ENCODE measurements at places on chromosomes 7 and 10.

DNA sequence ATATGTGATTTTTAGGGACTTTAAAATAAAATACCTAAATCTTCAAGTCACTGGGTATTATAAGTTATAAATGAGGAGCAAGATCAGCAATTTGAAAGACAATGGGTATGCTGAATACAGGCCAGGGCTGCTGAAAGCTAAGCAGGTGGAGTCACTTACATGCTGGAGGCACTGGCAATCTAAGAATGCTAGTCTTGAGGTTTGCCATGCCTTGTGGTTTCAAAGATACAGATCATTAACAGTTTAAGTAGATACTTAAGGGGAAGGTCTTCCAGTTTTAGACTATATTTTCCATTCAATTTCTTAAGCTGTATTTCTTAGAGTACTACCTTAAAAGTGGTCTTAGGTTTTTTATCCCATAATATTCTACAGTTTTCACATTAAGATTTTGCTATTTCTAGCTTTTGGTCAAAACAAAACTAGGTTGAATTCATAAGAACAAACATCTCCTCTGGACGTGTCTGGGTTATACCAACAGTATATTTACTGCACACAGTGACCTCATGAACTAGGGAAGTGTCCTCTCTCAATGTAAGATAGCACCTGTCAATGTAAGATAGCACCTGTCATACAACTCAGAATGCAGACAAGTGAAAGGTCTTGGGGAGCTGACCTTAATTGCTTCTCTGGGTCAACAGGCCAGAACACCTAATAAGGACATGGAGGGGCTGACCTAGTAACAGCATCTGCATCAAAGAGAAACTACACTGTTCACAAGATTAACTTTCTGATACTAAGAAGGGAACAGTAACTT lies 2.0 kb downstream of the SRI start:
- DNase-seq = peak; percentile 41

DNA sequence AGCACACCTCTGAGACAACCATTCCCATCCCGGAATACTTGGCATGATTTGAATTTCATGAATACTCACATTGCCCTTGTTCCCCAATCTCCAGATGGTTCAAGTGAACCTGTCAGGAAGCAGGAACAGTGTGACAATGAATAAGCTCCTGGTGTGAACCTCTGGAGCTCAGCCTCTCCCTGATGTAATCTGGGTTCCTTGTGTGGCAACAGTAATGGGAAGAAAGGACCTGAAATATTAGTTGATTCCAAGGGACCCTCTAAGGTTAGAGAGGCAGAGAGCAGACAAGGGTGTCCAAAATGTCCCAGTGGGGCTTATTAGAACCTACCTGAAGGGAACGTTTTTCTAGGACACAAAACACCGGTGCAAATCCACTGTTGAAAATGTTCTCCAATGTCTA lies 8.5 kb downstream of the OR2A7 start:
- DNase-seq = no peak

DNA sequence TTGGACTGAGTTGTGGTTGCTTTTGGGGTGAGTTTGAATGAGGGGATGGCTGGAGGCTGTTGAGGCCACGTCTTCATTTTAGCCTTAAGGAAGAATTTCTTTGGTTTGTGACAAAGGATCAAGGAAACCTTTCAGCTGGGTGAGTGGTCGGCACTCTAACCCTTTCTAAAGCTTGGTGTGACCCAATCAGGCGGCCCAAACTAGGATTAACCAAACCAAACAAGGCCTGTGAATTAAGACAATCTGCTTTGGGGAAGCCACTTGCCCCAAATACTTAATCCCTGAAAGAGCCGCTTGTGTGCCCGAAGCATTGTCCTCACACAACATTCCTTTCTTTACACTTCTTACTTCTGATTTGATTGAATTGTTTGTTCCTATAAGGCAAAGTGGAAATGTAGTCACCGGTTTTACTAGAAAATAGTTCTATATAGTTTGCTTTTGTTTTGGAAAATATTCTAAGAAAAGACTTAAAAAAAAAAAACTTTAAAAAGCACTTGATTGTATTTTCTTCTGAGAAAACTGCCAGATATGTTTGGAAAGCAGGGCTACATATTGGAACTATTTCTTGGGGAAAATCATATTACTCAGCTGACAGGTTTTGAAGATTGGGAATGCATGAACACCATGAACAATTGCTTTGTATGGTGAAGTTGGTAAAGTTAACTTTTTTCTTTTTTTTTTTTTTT lies 272.4 kb upstream of the BMPER start:
- DNase-seq = no peak

DNA sequence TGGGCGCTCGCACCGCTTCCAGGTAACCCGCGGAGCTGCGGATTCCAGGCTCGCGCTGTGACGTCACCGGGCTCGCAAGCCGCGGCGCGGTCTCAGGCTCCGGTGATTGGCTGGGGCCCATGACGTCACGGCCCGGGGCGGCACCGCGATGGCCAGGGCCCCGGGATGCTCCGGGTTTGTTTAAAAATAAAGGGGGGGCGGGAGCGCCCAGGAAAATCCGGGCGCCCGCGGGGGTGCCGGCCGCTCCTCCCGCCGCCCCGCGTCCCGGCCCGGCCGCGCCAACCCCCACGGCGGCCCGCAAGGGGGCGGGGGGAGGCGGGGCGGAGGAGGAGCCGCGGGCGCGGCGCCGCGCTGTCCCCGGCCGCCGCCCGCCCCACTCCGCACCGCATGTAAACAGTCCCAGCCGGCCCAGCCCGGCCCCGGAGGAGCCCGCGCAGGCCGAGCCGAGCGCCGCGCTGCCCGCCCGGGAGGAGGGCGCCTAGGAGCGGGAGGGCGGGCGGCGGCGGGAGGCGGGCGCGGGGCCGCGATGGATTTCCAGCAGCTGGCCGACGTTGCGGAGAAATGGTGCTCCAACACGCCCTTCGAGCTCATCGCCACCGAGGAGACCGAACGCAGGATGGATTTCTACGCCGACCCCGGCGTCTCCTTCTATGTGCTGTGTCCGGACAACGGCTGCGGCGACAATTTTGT lies at the start of gene MTURN:
MTURN (plus strand) TSS at position 376 of the 690 bp plus-strand sequence; CDS start at position 527, 151 bp downstream.
- DNase-seq = peak; percentile 64

DNA sequence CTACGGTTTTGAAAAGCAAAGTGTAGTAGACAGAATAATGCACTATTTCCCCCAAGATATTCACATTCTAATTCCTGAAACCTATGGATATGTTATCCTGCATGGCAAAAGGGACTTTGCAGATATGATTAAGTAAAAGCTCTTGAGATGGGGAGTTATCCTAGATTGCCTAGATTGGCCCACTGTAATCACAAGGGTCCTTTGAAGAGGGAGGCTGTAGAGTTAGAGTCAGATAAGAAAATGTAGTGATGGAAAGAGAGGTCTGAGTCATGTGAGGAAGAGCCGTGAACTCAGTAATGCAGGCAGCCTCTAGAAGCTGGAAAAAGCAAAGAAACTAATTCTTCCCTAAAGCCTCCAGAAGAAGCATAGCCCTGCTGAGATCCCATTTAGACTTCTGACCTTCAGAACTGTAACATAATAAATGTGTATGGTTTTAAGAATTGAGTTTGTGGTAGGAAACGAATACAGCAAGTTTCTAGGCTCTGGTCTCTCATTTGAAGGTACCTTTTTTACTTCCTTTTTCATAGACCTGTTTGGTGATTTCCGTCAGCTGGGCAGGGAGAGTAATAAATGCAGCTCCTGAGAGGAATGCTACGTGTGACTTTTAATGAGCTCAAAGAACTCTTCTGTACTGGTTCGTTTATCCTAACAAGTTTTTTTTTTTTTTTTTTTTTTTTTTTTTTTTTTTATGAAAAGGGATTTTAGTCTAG lies 41.9 kb upstream of the NXPH1 start:
- DNase-seq = no peak

GRCh38 chr10:96512524-96513304 lies 1.0 kb downstream of the TLL2 start:
- DNase-seq = no peak

DNA sequence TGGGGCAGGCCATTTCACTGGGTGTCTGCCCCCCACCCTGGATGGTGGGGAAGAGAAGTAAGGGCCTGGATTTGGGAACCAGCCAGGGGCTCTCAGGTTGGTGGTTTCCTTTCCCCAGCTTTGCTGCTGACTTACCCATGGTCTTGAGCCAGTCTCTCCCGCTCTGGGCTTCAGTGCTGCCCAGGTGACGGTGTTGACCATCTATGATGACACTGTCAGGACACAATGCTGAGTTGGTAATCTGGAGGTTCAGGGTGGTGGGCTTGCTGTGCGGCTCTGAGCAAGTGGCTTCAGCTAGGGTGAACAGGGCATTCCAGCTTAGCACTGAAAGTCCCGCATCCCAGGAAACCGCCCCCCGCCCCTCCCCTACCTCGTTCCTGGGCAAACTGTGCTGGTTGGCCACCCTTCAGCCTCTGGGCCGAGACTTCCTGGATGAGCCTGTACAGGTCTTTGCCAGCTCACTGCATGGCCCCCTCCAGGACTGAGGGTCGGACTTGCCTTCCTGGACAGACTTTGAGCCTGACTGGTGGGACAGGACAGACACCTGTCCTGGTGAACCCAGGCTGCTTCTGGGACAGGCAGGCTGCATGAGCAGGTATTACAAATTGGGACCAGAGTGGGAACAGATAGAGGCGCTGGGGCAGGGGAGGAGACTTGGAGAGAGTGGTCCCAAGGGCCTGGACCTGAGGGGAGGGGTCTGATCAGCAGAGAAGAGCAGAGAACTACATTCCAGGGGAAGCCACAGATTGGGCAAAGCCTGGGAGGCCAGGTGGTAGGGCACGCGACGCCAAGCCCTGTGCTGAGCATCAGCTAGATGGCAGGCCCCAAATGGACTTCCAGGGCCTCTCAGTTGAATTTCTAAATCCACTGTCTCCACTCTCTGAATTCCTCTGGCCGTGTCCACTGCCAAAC lies 19.9 kb upstream of the ZMIZ1 start:
- DNase-seq = no peak

DNA sequence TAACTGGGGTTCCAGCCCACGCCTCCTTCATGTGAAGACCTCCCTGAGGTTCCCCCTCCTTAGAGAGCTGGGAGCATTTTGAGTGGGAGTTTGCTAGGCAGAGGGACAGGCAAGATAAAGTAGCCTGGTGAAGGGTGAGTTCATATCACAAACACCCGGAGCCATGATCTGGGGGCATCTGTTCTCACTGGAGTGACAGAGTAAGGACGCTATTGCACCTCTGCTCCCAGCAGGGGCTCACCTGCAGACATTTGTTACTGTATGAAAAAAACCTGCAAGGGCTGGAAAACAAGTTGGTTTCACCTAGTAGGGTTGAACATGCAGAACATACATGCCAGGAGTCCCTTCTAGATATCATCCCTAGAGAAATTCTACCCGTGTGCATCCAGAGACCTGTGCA lies 88.4 kb downstream of the CARD11 start:
- no peak for DNase-seq

- no peak for DNase-seq
These were observed 23.1 kb upstream of the PITRM1 start for GRCh38 chr10:3195726-3196125.

- DNase-seq = no peak
These were observed 2.9 kb downstream of the GPR37 start for GRCh38 chr7:124762611-124763143.

- DNase-seq = no peak
These were observed 257.9 kb downstream of the PRPF18 start for GRCh38 chr10:13844651-13845050.

GRCh38 chr10:88892222-88892967 lies 12.3 kb downstream of the STAMBPL1 start:
- DNase-seq = no peak

DNA sequence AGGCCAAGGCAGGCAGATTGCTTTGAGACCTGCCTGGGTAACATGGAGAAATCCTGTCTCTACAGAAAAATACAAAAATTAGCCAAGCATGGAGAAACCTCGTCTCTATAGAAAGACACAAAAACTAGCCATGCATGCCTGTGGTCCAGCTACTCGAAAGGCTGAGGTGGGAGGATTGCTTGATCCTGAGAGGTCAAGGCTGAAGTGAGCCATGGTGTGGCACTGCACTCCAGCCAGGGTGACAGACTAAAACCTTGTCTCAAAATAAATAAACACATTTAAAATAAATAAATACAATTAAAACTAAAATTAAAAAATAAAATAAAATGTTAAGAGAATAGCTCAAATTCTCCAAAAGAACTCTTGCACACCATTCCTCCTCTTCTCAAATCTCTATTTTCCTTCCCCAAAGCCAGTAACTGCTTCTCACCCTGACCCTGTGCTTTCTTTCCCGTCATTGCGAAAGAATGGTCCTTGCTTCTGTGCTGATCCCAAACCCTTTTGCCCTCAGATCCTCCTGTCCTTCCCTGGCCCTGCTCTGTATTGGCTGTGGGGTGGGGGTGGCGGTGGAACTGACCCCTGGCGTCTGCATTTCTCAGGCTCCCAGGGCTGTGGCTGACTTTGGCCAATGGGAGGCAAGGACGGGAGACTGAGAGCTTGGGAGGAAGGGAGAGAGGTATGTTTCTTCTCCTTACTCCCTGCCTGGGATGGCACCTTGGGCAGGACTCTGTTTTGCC lies 12.4 kb downstream of the SRGN start:
- DNase-seq = no peak

- DNase-seq = no peak
These were observed 240.1 kb downstream of the THSD7A start for GRCh38 chr7:11591943-11592342.

GRCh38 chr7:101308245-101309085 lies 13.1 kb downstream of the IFT22 start:
- no peak for DNase-seq

DNA sequence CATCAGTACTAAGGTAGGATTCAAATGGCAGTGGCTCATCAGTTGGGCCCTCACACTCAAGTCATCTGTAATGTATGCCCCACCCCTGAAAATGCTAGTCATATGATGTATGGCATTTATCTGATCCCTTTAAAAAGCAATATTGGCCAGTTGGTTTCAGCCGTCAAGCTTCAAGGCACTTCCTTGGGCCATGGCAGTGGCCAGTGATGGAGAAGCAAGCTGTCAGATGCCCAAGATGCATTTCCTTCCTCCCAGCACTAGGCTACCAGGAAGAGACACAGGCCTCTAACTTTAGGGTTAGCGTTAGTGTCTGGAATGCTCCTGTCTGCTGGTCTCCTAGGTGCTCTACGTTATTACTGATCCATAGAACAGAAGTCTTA lies 64.1 kb downstream of the PIK3AP1 start:
- DNase-seq = peak; percentile 34

DNA sequence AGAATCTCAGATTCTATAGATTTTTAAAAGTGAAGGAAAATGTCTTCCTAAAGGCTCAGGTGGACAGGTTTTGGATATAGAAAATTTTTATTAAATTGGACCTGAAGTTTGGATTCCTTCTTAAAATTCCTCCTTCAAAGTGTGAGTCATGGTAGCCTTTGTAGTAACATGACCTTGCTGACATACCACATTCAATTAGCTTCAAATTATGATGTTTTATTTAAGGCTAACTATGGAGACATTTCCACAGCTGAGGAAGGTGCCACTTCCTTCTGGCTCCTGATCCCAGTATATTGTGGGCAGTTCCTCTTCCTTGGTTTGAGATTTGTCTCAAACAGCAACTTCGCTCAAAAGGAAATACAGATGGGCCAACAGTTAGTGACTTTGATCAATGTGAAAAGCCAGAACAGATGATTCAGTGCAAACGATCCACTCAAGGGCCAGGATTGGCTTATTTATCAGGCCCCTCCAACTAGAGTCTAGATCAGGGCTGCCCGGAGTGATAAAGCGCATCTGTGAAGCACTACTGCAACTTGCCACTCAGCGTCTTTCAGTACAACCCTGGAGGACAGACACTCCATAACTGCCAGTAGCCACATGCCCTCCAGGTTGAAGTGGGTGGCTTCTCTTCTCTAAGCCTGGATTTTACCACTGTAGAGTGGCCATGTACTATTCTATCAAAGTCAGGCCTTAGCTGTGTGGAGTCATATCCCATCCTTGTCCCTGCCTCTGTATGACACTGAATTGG lies 573.5 kb downstream of the KIF20B start:
- no peak for DNase-seq

- no peak for DNase-seq
These were observed 736 bp upstream of the ITIH5 start for GRCh38 chr10:7667262-7668141.
